ENCODE measurements at places on chromosomes 4 and X. TPM values are rescaled to one million over a fixed set of nuclear protein-coding genes. Genes with fewer than 3 reads are reported as not detected.

Gene OCRL
- 25.5 TPM for total RNA-seq

Gene SLC39A8
- total RNA-seq, result 10.3 TPM

Gene FATE1
- total RNA-seq, result 0.17 TPM

Gene BEX3
- total RNA-seq, result 252 TPM

Gene DUSP21
- total RNA-seq, result not detected

Gene CORIN
- not detected for total RNA-seq

Gene DCLK2
- total RNA-seq, result 8.0 TPM

Gene HELQ
- 5.3 TPM for total RNA-seq

Gene TXK
- 0.16 TPM for total RNA-seq

Gene GABRB1
- not detected for total RNA-seq

Gene NUP54
- total RNA-seq, result 39.8 TPM

Gene HSFX3
- not detected for total RNA-seq

Gene MOSPD2
- 8.4 TPM for total RNA-seq

Gene GYG2
- 4.5 TPM for total RNA-seq

Gene MAGEB2
- not detected for total RNA-seq
